ENCODE measurements at places on chromosomes 5 and 9.

DNA sequence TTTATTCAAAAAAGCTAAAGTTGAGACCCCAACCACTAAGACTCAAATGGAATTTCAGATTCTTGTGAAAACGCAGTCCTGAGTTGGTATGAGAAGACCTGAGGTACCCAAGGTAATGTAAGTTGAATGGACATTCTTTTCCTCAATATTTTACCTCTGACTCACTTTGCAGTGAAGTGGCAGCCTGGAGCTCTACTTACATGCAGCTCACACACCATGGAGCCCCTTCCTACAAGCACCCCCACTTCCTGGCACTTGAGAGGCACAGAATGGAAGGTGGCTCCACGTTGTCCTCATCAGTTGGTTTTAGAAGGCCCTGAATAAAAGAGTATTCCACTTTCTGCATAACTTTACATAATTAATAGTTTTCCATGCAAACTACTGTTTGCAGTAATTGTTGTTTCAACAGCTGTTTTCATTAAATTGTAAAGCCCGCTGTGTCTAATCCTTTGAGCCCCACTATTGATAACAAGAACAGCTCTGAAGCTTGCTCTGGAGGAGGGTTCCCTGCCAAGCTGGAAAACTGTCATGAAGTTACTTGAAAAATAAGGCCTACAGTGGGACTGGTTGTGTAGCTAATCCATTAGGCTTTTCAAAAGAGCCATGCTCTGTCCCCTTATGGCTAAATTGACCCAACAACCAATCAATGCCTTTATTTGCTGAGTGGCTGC, 102.2 kb upstream of the SPATA31D4 start:
- DNase-seq = no peak

- no peak for DNase-seq
These were observed 42.4 kb upstream of the AIF1L start for GRCh38 chr9:131053896-131054295.

DNA sequence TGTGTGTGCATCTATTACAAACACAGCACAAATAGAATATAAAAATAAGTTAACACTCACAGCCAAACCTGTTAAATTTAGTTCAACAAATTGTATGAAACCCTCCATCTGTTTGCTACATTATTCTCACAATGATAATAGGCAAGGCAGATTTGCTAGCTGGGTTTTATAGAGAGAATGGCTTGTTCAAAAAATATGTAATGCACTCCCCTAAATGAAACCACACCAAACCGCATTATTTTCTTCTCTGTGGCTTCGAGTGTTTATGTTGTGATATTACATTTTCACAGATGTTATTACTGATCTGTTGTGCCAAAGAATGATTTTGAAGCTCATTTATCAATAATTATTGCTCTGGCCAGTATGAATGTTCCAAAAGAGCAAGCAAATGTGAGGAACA, 92.9 kb downstream of the SPATA31D1 start:
- DNase-seq = no peak

- no peak for DNase-seq
These were observed 15.9 kb upstream of the SLC2A6 start for GRCh38 chr9:133494636-133495326.

- no peak for DNase-seq
These were observed 687.0 kb upstream of the FTMT start for GRCh38 chr5:121164632-121165031.

- no peak for DNase-seq
These were observed 54.3 kb downstream of the MEGF10 start for GRCh38 chr5:127344931-127345330.

DNA sequence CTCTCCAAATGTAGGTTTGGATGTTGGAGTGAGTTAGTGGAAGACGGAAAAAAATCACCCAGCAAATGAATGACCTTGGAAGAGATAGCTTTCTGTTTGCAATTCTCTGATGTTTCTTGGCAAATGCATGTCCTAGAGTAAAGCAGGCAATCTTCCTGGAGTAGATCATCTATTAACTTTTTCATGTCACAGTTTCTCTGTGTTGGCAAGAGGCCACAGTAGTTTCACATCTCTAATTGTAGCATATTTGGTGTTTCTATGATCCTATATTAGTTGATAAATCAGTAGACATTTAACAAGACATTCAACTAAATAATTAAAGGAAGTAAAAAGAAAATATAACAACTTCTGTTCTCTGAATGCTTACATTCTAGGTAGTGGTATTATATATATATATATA, 138.2 kb upstream of the MINAR2 start:
- no peak for DNase-seq

GRCh38 chr5:1167728-1168709, 33.4 kb upstream of the SLC6A19 start:
- peak; percentile 43 for DNase-seq

GRCh38 chr5:112779531-112779930, 41.8 kb downstream of the APC start:
- DNase-seq = no peak

DNA sequence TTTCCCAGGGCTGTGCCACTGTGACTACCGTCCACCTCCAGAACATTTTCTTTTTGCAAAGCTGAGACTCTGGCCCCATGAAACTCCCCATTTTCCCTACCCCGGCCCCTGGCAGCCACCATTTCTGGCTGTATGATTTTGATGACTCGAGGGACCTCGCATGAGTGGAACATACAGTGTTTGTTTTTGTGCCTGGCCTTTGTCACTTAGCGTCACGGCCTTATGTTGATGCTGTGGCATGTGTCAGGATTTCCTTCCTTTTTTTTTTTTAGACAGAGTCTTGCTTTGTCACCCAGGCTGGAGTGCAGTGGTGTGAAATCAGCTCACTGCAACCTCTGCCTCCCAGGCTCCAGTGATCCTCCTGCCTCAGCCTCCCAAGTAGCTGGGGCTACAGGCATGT, 42.7 kb downstream of the ASS1 start:
- no peak for DNase-seq

DNA sequence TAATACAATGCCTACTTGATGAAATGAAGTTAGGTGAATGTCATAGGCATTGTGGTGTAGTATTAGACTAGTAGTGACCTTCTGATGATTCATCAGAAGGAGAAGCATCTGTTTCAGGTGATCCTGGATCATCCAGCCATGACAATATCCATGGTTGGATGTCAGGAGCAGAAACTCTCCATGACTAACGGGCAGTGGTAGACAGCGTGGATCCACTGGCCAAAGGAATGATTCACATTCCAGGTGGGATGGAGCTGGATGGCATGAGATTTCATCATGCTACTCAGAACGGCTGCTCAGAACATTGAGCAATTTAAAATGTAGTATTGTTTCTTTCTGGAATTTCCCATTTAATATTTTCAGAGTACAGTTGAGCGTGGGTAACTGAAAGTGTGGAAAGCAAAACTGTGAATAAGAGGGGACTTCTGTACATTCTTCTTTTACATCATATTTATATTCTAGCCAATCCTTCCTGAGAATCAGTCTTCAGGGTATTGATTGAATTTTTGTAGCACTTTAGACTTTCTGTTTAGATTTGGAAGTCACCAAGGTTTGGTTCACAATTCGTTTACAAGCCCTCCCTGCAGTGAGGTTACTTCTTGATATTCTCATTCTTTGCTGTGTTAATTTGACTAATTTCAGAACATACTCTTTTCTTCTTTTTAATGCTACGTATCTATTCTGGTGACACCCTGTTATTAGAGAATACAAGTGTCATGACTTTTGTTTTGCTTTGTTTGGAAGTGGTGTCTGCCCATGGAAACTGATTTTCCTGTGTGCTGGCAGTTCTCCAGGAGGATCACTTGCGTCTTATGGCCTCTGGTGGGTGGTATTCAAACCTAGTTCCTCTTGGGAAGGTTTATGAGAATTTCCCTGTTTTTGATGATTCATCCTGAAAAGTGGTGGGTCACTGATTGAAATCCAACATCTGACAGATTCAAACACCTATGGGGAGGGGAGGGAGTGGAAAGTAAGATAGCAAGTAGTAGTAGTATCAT, 12.2 kb upstream of the CLINT1 start:
- no peak for DNase-seq

GRCh38 chr9:33186457-33187168, 19.5 kb upstream of the B4GALT1 start:
- DNase-seq = no peak

DNA sequence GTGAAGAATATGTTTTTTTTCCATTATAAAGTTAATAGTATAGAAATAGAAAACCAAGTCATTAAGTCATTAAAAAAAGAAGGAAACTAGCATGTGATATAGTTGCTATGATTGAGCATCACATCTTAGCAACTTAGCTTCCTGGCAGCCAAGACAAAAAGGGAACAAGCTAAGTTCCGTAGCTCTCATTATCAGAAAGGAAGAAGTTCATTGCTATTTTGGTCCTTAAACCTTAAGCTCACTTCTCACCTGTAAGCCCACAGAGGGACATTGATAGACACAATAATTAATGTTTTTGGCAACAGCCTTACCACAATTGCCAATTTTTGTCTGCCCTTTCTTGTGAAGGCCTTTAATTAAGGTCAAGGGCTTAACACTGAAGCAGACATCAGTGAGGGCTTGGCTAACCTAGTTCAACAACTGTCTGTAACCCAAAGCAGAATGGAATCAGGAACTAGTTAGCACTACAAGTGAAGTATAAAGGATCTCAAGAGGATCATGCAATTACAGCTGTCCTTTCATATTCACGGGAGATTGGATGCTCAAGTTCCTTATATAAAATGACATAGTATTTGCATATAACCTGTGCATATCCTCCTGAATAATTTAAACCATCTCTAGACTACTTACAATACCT, 24.0 kb upstream of the KLF4 start:
- no peak for DNase-seq

GRCh38 chr9:37574241-37574721, 1.9 kb downstream of the FBXO10 start:
- DNase-seq = no peak

DNA sequence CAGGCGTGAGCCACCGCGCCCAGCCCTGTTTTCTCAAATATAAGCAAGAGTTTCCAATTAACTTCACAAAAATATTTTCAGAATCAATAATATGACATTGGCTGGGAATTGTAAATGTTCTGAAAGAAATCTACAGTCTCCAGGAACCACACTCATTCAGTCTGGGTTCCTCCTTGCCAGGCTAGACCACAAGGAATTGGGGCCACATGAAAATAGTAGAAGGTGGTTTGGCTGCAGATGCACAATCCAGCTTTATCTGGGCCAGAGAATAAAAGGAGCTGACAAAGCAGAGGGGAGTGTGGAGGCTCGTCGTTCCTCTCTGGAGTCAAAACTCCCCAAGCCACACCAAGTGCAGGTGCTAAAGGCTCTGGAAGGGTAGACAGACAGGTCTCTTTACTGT, 92.0 kb upstream of the OSMR start:
- DNase-seq = no peak

- no peak for DNase-seq
These were observed 203.0 kb downstream of the ATPSCKMT start for GRCh38 chr5:10046676-10047075.

DNA sequence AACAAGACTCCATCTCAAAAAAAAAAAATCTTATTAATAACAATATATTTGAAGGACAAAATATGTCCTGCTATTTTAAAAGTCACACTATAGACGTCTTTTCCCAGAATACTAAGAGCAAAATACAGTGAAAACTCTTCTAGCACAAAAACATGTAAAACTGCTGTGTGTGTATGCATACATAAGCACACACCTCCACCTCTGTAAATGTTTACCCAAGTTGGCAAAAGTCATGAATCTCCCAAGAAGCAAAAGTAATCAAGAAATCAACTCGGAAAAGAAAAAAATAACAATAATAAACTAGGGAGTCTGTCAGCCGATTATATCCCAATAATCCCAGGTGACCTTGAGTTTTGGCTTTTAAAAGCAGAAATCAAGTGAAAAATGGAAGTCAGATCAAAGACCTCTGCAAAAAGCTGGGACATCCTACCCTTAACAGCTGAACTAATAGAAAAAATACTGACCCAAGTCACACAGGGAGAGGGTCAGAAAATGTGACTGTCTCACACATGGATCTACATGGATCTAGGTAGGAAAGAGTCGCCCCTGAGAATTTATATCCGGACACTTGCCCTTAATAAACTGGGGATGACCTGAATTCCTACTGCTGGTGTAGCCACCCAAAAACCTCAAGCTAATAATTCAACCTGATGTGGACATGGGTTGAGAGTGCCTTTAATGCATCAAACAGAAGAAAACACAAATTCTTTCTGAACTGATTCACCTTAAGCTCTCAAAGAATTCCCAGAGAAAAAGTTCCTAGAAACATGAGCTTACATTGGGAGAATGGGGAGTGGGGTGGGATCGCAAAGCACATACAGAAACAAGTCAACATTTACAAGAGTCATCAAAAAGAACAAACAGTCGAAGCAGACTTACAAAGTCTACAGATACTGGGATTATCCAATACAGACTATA, 29.9 kb downstream of the LPAR1 start:
- no peak for DNase-seq

- DNase-seq = no peak
These were observed 106.7 kb upstream of the PHYKPL start for GRCh38 chr5:178339272-178339671.

DNA sequence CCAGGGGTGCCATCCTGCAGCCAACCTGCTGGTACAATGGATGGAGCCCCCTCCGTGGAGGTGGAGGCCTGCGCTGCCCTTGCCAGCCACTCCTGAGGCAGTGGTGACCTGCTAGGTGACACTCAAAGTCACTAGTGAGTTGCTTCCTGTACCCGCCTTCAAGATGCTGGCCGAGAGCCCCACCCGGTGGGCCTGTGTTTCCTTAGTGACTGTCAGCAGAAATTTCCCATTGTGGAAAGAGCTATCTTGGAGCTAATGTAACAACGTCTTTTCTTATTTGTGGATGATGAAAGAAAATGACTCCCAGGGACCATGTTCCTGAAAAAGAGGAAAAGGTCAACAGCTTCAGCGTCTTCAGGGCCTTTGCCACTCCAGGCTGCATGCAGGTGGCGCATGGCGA, 117.0 kb upstream of the BOD1 start:
- DNase-seq = no peak

DNA sequence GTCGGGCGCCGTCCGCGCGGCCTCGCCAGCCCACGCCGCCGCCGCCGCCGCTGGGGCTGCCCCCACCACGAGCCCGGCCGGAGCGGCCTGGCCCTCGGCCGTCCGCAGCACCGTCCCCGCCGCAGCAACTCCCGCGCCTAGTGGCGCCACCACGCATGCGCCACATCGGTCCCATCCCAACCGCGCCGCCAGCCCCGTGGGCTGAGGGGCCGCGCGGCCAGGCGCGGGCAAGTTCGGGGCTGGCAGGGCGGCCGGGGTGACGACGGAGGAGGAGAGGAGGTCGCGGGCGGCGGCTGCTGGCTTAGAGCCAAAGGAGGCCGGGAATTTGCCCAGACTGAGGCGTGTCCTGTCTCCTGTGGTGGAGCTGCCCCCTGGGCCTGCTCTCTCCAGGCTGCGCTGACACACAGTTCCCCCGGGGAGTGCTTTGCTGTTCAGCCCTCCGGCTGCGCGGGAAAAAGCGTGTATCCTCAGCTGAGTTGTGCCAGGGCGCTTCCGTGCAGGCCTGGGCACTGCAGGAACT, at the start of gene TUSC1:
TUSC1 (minus strand) TSS at position 298 of the 520 bp plus-strand sequence; CDS start at position 166, 132 bp downstream.
- no peak for DNase-seq

- no peak for DNase-seq
These were observed 100.3 kb downstream of the PJA2 start for GRCh38 chr5:109309326-109310063.

GRCh38 chr5:134878403-134878802, 4.2 kb downstream of the TXNDC15 start:
- DNase-seq = no peak

GRCh38 chr5:14011089-14012020, 66.9 kb upstream of the DNAH5 start:
- DNase-seq = peak; percentile 36

- DNase-seq = peak; percentile 24
These were observed 12.2 kb downstream of the GPR150 start for GRCh38 chr5:95631991-95632675.

- DNase-seq = no peak
These were observed 78.4 kb downstream of the SEMA5A start for GRCh38 chr5:9467199-9468059.
